ENCODE measurements at places on chromosomes 16 and 17. TPM values are rescaled to one million over a fixed set of nuclear protein-coding genes. Genes with fewer than 3 reads are reported as not detected.
A peak's percentile ranks its signal among the peaks of the same experiment; 100 is the strongest.

Gene MYO15A
- polyA plus RNA-seq: 0.80 TPM

DNA sequence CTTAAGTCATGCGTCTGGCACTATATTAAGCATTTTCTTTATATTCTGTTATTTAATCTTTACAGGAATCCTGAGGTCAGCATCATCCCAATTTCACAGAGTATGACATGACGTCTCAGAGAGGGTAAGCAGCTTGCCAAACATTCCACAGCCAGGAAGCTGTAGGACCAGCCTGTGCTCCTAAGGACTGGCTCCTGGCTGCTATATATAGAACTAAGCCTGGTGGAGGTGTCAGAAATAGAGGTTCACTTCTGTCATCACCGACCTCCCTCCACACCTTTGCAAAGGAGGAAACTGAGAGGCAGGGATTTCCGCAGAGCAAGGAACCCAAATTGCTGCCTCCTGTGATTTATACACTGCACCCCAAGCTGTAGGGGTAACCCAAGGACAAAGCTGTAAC, 37.9 kb upstream of the NDRG4 start:
- DNase-seq: no peak

GRCh38 chr16:46743232-46743719, 4.9 kb downstream of the MYLK3 start:
- peak; percentile 30 for DNase-seq

Gene KPNA2
- 23.3 TPM for polyA plus RNA-seq

Gene CACNA1G
- polyA plus RNA-seq: not detected

Gene SLC9A5
- 0.92 TPM for polyA plus RNA-seq

All from kidney (tissue), 22 donors.